Osteoblast (primary cell): ENCODE measurements at places on chromosomes 13 and 19.

DNA sequence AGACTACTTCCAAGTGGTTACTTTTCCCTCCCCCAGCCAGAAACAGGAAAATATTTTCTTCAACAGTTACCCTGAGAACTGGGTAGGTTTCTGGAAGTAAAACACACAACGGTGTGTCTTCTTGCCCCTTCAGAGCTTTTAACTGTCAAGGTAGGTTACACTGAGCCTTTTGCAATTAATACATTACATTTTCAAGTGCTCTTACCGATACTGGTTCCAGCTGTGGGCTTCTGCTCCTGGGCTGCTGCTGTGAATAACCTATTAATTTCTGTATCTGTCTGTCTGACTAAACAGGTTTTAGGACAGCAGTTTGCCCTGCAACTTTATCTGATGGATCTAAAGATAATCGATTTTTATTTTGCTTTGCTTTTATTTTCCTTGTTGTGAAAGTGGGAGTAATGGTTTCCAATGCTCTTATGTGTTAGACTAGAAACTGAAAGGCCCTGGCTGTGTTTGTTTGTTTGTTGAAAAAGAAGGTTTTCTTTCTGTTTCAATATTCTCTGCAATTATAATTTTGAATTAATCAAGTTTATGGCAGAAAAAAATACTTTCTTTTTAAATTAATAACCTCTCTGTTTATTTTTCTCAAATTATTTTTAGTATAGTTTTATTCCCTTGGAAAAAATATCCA, 196.7 kb upstream of the SLITRK6 start:
- no peak for DNase-seq

DNA sequence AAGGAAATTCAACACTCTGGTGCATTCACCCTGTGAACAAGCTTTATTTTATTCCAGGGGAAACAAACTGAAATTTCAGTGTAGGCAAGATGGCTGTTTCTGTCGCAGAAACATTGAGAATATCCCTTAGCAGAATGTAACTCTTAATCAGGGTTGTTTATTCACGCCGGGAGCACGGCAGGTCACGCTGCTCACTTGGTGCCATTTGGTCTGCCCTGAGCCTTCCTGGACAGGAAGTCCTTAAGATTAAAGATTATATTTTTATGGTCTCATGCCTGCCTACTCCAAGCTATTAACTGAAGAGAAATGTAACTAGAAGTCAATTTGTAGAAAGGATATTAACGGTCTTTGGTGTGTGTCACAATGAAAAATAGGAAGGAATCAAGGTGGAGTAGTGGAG, 185.3 kb upstream of the ARGLU1 start:
- no peak for DNase-seq

- DNase-seq: peak; percentile 68
Observed at GRCh38 chr19:4817467-4818277, 13.8 kb downstream of the TICAM1 start.

DNA sequence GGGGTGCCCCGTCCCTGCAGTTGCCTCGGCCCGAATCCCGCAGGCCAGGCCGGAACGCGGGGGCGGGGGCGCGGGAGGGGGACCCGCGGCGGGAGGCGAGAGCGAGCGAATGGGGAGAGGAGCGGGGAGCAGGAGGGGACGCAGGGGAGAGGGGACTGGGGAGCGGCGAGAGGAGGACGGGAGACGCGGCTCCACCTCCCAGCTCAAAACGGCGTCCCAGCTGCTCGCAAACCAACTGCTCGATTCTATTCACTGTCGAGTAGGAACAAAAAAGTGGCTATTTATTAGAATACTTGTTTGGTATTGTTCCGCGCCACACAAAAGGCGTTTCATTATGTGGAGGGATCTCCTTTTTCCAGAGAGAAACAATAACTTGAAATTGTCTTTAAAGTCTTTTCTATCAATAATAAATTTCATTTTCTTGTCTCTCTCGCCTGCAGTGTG, 10.6 kb upstream of the SOX1 start:
- DNase-seq: peak; percentile 78

- DNase-seq: no peak
Observed at GRCh38 chr13:61670384-61671161, 254.9 kb upstream of the PCDH20 start.

- peak; percentile 92 for DNase-seq
Observed at GRCh38 chr19:919199-920050, 2.3 kb downstream of the KISS1R start.

- peak; percentile 62 for DNase-seq
Observed at GRCh38 chr19:51002542-51003311, 1.3 kb upstream of the KLK8 start.

DNA sequence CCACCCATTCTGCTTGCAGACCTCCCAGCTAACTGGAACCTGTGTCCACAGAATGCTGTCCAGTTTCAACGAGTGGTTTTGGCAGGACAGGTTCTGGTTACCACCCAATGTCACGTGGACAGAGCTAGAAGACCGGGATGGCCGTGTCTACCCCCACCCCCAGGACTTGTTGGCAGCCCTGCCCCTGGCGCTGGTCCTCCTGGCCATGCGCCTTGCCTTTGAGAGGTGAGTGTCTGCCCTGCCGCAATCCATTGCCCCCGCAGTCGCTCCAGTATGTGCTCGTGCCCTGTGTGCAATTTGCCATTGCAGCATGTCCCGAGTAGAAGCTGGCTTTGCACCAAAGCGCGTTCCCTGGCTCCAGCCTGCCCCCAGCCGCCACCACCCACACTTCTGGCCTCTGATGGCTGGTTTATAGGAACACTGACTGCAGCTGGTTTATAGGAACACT, 41.9 kb downstream of the CERS4 start:
- DNase-seq: peak; percentile 83

DNA sequence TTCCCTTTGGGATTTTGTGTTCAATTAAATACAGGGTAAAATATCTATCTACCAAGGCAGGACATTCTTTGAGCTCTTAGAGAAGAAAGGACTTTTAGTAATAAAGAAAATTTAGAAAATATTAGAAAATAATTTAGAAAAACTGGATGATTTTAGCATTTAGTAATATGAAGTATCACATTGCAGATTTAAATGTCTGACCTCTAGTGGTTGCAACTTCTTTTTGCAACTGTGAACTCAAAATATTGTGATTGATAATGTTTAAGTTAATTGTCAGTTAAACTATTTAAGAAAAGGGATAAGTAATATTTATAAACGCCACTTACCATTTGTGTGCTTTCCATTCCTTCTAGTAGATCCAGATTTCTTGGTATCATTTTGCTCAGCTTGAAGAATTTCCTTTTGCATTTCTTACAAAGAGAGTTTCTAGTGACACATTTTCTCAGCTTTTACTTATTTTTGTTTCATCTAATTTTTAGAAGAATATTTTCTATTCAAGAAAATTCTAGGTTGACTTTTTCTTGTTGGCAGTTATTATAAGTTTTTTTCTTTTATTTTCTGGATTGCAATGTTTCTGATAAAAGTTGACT, 10.3 kb upstream of the POSTN start:
- no peak for DNase-seq

- DNase-seq: no peak
Observed at GRCh38 chr19:29489172-29489951, 36.4 kb upstream of the VSTM2B start.

DNA sequence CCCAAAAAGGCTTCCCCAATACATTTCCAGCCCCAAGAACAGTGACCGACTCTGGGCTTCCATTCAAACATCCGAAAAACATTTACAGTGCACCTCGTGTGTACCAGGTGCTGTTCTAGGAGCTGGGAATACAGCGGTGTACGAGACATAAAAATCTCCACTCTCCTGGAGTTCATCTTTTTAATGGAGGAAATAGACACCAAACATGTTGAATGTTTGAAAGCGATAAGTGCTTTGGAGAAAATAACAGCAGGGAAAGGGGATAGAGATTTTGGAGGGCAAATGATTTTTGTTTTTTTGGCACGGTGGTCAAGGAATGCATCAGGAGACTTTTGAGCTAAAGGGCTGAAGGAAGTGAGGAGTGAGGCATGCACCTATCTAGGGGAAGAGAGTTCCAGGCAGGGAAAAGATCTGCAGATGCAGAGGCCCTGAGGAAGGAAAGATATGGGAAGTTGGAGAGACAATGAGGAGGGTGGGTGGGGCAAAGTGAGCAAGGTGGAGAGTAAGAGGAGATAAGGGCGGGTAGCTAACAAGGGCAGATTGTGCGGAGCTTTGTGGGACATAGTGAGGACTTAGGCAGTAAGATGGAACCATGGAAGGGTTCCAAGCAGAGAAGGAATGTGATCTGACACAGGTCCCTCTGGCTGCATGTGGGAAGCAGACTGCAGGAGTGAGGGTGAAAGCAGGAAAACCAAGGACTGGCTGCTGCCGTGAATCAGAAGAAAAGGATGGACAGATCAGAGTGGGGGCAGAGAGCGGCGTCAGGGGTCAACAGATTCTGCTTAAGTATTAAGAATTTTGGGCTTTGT, 703 bp upstream of the FBL start:
- DNase-seq: peak; percentile 58

DNA sequence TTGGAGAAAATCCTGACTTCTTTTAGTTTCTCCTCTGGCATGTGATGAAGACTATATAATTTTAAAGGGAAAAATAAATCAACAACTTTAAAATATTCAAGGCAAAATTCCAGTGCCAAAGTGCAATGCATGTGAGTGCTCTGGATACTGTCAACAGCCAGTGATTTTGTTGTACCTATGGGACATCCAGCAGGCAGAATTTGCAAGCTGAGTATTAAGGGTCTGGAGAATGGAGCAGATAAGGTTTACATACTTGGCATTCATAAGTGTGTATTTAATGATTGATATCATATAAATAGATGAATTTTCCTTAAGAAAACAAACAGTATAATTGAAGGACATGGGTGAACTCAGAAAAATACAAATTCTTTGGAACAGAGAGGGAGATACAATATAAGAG, 703.4 kb downstream of the GPC5 start:
- no peak for DNase-seq

- no peak for DNase-seq
Observed at GRCh38 chr19:47331490-47331889, 485 bp upstream of the C5AR2 start.

- no peak for DNase-seq
Observed at GRCh38 chr19:49852631-49853126, 1.7 kb downstream of the PTOV1 start.

GRCh38 chr19:52226652-52227051, 36.8 kb downstream of the PPP2R1A start:
- DNase-seq: no peak

DNA sequence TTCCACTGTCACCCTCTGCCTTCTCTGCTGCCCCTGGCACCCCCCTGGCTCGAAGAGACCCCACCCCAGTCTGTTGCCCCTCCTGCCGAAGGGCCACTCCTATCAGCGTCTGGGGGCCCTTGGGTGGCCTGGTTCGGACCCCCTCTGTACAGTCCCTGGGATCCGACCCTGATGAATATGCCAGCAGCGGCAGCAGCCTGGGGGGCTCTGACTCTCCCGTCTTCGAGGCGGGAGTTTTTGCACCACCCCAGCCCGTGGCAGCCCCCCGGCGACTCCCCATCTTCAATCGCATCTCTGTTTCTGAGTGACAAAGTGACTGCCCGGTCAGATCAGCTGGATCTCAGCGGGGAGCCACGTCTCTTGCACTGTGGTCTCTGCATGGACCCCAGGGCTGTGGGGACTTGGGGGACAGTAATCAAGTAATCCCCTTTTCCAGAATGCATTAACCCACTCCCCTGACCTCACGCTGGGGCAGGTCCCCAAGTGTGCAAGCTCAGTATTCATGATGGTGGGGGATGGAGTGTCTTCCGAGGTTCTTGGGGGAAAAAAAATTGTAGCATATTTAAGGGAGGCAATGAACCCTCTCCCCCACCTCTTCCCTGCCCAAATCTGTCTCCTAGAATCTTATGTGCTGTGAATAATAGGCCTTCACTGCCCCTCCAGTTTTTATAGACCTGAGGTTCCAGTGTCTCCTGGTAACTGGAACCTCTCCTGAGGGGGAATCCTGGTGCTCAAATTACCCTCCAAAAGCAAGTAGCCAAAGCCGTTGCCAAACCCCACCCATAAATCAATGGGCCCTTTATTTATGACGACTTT, 2.0 kb downstream of the ZFP36 start:
- DNase-seq: peak; percentile 87

- no peak for DNase-seq
Observed at GRCh38 chr13:88188986-88189385, 517.8 kb downstream of the SLITRK5 start.

- no peak for DNase-seq
Observed at GRCh38 chr19:46065486-46066071, 24.8 kb upstream of the IGFL4 start.

DNA sequence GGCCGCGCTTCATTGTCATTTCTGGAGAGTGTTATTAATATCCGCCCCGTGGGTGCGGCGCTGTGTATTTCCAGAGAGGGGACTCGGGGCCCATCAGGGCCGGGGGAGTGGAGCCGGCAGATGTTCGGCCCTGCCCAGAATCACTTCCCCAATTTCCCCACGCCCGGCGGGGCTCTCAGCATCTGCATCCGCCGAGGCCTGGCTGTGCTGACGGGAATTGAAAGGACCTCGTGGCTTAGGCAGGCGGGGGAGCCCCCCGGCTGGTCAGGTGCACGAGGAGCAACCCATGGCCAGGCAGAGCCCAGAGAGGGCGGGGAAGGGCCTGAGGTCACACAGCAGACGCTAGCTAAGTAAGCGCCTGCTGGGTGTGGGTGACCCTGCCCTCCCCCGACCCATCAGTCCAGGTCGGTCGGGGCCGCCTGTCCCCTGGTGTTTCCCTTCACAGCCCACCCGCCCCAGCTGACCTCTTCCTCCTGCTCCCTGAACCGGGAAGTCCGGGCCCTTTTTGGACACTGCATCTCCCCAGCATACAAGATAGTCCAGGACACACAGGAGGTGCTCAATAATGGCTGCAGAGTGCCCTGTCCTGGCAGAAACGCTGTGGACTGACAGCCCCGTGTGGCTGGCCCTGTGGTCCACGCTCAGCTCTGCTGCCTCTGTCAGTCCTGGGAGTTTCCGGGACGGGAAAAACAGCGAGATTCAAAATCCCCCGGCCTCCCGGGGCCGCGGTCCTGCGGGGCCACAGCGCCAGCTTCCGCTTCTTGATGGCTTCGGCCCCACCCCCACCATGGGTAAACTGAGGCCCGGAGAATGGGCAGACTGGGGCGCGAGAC, 22.1 kb downstream of the ARID3A start:
- DNase-seq: no peak

- peak; percentile 96 for DNase-seq
Observed at GRCh38 chr19:2887391-2887914, 13.3 kb upstream of the ZNF57 start.

DNA sequence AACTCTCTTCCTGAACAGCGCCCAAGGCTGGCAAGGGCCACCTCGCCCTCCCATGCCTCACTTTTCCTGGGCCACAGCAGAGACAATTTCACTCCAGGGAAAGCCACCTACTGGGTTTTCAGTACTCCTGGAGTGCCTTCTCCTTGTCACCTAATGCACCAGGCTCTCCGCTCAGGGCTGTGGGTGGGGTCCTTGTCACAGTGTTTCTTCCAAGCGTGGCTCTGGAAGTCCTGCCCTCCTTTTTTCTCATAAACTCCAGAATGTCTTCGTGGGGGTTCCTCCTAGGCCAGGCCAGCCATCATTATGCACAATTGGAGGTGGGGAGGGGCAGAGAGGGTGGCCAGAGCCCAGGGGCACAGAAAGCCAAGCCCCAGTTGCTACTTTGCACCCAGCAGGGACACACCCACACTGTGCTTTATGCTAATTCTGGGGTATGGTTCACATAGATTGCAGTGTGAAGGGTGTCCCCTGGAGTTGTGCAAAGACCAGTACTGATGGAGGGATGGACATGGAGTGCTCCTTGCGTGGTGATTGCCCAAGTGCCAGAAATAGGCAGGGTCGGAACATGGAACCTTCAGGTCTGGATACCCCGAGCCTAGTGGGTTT, 78.8 kb downstream of the CHST8 start:
- DNase-seq: no peak

GRCh38 chr13:45860240-45860639, 8.7 kb upstream of the SIAH3 start:
- no peak for DNase-seq
